ENCODE measurements at places on chromosomes 11 and 22.

- DNase-seq: no peak
Measured at GRCh38 chr11:102589047-102589459, 36.1 kb downstream of the MMP20 start.

- DNase-seq: peak; percentile 95
Measured at GRCh38 chr11:70799386-70799785, 401.1 kb downstream of the CTTN start.

DNA sequence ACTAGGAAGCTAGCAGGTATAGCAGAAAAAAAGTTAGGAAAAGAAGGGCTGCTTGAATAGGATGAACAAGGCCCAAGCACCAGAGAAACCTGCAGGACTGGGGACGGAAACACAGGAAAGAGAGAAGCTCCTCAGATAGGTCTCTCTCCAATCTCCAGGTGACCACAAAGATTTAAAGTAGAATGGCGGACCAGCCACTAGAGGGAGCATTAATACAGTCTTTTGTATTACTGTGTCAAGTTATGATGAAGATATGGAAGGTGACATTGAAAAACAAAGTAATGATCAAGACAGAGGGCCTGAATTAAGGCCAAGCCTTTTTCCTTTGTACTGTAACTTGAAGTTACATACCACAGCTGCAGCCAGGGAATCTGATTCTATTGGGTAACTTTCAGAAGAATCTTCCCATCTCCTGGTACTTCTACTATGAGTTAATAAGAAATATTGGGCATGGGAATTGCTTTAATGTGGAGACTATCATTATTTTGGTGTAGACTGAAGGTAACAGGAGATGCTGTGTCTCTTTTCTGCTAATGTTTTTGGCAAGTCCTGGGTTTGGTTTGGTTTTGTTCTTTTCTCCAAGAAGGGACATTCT, 33.8 kb downstream of the OR2AG2 start:
- peak; percentile 79 for DNase-seq

- no peak for DNase-seq
Measured at GRCh38 chr11:105618343-105618955, 8.6 kb downstream of the GRIA4 start.

DNA sequence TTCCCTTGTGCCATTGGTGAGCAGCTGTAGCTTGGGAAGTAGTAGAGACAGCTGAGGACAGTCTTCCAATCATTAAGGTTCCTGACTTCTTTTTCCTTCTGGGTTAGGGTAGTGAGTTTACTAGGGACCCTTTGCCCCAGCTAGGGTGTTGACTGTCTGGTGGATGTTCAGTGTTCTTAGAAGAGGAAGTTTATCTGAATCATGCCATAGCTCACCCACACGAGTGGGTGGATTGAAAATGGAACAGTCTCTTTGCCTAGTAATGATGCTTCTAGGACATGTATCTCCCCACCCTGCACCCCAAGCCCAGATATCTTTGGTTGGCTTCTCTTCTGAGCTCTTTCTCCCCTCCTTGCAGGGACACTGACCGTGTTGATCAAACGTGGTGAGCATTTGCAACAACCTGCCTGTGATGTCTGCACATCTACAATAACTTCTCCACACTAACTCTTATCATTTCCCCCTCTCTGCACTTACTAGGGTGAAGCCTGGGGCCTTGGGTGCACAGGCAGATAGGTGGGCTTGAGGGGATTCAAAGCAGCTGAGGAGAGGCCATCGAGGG, 57.1 kb upstream of the HORMAD2 start:
- no peak for DNase-seq

GRCh38 chr11:88806410-88806809, 259.4 kb downstream of the GRM5 start:
- DNase-seq: no peak

GRCh38 chr11:3969613-3970012, 114.1 kb downstream of the STIM1 start:
- DNase-seq: no peak

DNA sequence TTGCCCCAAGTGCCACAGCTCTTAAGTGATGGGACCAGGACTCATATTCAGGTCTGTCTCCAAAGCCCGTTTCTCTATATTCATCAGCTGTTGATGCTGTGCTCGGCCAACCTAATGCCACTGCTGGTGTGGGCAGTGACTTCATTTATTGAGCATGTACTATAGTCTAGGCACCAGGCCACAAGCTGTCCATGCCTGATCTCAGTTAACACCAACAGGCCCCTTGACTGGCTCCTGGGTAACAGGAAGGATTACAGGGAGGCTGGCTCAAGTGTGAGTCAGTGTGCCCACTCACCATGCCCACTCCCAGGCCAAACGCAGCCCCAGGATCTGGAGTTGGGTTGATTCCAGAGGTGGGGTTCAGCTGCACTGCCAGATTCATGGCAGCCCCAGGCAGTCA, 8.6 kb upstream of the CRYBB2 start:
- no peak for DNase-seq

DNA sequence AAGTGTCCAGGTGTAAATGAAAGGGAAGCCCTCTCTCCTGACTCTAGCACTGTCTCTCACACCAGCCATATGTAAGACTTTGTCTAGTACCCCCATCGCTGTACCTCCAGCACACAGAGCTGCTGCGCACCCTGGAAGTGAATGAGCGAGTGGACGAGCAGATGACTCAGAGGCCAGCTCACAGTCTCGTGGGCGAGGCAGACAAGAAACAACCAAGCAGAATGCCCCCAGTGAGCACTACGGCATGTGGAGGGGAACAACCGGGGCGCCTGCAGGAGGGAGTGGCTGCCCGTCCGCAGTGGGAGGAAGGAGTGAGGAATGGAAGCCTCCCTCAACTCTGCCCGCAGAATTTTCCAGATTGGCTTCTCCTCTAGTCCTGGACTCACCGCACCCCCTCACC, 46.4 kb downstream of the MCM5 start:
- peak; percentile 98 for DNase-seq

GRCh38 chr11:65419460-65419771, 3.2 kb upstream of the NEAT1 start:
- DNase-seq: no peak

GRCh38 chr11:95883381-95883780, 40.5 kb downstream of the MTMR2 start:
- no peak for DNase-seq

- peak; percentile 37 for DNase-seq
Measured at GRCh38 chr22:50519151-50519550, 6.2 kb downstream of the SCO2 start.

GRCh38 chr11:65588199-65589054, 7.2 kb downstream of the KCNK7 start:
- DNase-seq: peak; percentile 96

DNA sequence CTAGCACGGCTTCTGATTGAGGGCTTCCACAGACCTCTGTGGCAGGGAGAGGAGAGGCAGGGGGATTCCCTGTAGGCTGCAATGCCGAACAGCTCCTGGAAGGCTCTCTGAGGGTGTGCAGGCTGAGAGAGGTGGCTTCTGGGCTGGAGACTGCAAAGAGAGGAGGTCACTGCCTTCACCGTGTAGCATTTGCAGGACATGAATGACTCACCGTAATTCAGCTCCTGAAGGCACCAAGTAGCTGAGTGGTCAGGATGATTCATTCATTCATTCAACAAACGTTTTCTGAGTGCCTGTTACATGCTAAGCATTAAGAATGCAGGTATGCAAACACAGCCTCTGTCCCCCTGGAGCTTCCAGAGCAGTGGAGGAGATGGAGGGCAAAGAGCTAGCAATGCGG, 18.0 kb upstream of the EIF3D start:
- peak; percentile 94 for DNase-seq

GRCh38 chr11:15139958-15140659, 25.4 kb downstream of the INSC start:
- no peak for DNase-seq

- DNase-seq: no peak
Measured at GRCh38 chr11:11677672-11678356, 56.0 kb upstream of the GALNT18 start.

DNA sequence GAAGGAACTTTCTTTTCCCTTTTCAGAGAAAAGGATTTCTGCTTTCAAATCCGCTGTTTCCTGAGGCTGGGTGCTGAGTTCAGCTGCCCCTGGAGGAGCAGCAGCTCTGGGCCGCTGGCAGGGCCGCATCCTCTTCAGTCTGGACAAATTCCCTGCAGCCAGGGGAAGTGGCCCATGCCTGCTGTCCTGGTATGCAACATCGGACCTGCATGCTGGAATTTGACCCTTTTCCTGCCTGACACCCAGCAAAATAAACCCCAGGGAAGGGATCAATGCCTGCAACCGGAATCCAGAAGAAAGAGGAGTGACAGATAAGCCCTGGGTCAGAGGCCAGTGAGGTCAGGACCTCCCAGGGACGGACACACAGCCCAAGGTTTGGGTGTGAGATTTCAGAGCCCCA, 54.1 kb upstream of the LINC01488 start:
- DNase-seq: peak; percentile 67

- no peak for DNase-seq
Measured at GRCh38 chr22:46196278-46196677, 46.0 kb downstream of the PPARA start.

- no peak for DNase-seq
Measured at GRCh38 chr11:75867778-75868374, 52.9 kb downstream of the UVRAG start.

- DNase-seq: no peak
Measured at GRCh38 chr11:72343006-72343756, 91.2 kb downstream of the CLPB start.

DNA sequence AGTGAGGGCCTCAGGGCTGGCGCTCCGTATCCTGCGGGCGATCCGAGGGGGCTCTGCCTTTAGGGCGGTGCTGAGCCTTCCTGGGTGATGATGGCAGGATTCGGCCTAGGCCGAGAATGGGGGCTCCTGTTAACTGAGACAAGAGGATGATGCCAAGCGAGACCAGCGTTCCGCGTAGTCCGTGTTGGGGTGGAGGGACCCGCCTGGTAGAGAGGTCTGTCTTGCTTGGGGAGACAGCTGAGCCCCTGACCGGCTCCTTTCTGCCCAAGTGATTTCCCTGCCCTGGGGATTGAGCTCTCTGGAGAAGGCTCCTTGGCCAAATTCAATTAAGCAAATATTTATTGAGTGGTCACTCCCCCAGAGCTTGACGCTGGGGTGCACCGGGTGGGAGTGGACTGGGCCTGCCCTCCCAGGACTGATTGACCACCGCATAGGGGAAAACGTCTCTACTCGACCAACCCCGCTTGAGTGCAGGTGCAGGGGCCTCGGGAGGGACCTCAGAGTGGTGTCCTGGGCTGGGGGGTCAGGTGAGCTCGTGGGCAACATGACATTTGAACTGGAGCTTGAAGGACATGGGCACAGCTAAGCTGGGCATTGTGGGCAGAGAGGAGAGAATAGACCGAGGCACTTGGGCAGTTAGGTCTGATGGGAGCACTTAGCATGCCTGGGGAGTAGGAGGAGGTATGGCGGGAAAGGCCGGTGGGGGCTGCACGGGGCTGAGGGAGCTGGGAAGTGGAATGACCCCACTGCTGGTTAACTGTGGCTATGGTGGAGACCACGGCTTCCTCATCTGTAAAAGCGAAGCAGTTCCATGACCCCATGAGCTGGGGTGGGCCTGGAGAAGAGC, 1.1 kb downstream of the GNAZ start:
- DNase-seq: peak; percentile 58

GRCh38 chr22:35292786-35293185, 6.9 kb upstream of the TOM1 start:
- no peak for DNase-seq

GRCh38 chr11:27466363-27466762, 6.2 kb downstream of the LGR4 start:
- no peak for DNase-seq

All from osteoblast (primary cell).